ENCODE measurements at places on chromosomes 7 and 10.
A peak's percentile ranks its signal among the peaks of the same experiment; 100 is the strongest.

DNA sequence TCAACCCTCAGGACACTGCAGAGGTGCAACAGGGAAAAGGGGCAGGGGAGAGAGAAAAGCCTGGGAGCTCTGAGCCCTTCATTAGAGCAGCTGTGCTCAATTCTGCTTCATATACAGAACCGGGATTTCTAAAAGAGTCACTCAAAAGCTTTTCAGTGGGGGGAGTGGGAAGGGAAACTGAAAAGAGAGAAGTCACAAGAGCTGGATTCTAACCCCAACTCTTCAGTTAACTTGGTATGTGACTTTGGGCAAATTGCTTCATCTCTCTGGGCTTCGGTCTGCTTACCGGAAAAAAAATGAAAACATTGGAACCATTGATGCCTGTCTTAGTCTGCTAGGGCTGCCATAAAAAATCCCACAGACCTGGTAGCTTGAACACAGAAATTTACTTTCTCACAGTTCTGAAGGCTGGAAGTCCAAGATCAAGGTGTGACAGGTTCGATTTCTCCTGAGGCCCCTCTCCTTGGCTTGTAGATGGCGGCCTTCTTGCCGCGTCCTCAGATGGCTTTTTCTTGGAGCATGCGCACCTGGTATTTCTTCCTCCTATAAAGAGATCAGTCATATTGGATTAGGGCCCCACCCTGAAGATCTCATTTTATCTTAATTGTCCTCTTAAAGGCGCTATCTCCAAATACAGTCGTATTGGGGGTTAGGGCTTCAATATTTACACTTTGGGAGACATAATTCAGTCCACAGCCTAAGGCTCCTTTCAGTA, 118.3 kb upstream of the KMT2E start:
- DNase-seq, result no peak

- DNase-seq, result no peak
Measured at GRCh38 chr10:124125305-124126116, 32.1 kb upstream of the CHST15 start.

- DNase-seq, result no peak
Measured at GRCh38 chr7:179209-179681, 13.1 kb upstream of the FAM20C start.

GRCh38 chr7:157269341-157270059, 67.3 kb upstream of the DNAJB6 start:
- DNase-seq, result no peak

GRCh38 chr7:128022631-128023532, 8.4 kb downstream of the LRRC4 start:
- no peak for DNase-seq

GRCh38 chr10:12617191-12618175, 268.1 kb downstream of the CAMK1D start:
- DNase-seq, result no peak

GRCh38 chr7:131338173-131338572, 10.5 kb downstream of the MKLN1 start:
- DNase-seq, result no peak

DNA sequence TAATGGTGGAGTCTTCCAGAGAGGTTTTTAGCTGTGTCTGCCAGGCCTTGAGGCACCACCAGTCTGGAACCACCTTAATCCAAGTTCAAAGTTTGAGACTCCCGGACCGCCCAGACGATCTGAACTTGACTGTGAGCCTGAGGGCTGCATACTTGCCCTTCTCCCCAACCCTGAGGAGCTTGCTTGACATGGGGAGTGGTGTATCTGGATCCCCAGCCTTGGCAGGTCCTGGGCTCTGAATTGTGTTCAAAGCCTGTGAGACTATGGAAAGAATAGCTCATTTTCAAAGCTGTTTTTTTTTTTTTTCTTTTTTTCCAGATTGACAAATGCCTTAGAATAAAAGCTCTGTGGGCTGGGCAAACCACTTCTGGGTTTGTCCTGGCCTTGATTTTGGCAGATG, 22.3 kb upstream of the CAMK1D start:
- DNase-seq, result no peak

DNA sequence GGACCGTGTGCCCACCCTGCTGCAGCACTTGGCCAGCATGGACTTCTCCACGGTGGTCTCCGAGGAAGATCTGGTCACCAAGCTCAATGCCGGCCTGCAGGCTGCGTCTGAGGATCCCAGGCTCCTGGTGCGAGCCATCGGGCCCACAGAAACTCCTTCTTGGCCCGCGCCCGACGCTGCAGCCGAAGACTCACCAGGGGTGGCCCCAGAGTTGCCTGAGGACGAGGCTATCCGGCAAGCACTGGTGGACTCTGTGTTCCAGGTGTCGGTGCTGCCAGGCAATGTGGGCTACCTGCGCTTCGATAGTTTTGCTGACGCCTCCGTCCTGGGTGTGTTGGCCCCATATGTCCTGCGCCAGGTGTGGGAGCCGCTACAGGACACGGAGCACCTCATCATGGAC, 1.4 kb downstream of the RBP3 start:
- DNase-seq, result no peak

DNA sequence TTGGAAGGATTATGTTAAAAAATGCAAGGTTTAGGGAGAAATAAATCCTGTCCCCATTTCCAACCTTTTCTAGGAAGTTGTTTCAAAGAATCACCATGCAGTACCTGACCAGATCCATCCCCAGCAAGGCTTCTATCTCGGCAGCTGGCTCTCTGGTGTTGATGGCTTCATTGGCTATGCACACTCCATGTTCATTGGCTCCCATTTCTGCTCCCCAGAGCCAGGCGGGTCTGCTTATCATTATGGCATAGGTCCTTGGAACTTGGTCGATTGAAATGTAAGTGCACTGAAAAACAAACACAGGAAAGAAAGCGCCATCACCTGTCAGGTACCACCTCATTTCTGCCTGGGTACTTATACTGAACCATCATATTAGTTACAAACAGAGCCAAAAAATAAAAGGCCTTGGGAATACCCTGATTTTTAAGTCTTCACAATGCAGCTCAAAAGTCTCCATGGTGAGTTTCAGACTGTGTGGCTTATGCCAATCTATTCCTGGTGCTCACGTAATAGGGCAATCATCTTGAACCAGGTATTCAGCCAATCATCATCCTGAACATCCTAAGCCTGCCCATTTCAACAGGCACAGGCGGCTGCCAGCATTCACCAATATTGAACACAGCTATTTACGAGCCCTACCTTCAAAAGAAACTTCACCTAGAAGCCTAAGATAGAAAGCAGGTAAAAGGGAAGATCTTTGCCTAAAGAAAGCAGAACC, 34.4 kb downstream of the SCRN1 start:
- DNase-seq, result no peak

GRCh38 chr7:35993113-35993512, 159.9 kb upstream of the EEPD1 start:
- no peak for DNase-seq

- DNase-seq, result no peak
Measured at GRCh38 chr7:127411176-127411575, 18.7 kb upstream of the ZNF800 start.

DNA sequence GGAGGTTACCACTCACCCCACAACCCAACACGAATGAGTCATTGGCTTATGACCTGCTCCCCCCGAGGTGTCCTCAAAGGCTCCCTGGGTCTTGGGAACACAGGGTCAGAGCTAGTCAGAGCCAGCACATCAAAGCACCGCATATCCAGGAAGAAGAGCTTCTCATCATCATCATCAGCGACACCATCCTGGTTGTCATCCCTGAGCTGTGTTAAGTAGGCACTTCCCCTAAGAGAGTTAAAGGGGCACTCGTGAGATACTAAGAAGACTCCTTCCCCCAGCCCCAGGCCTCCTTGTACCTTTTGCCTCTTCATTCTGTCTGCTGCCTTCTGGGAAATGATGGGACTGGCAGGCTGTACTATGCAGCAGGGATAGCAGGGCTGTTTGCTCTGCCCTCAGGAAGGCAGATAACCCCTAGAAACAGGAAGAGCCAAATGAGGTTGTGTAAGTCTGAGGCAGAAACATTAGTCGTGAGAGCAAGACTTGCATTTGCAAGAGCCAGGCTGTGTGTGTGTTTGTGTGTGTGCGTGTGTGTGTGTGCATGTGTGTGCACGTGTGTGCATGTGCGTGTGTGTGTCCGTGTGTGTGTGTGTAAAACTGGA, 11.1 kb upstream of the CPA1 start:
- no peak for DNase-seq

DNA sequence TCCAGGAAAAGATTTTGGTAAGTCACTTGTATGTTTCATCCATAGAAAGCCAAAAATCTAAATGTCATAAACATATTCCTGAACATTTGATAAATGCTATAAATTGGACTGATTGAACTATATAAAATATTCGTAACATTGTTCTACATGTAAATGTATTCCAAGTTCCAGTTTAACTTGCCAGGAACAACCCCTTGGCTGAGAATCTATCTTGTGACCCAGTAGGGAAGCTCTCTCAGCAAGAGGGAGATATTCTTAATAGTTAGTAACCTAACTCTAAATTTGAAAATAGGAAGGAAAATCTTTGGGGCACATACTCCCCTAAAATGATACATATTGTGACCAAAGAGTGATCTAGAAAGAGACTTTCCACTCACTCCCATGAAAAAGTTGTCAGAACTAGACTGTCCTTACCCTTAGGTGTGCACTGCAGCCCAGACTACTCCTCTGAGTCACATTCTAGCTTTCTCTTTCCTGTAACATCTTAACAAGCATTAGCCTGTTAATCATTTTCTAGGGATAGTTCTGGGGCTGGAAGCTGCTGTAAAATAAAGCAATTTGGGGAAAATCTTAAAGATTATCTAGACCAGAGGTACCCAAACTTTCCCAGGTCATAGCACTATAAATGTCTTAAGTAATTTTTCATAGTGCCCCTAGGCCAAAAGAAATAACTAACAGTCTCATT, 73.7 kb upstream of the SKAP2 start:
- no peak for DNase-seq

GRCh38 chr10:82267465-82267864, 392.5 kb downstream of the NRG3 start:
- DNase-seq, result no peak

- DNase-seq, result no peak
Measured at GRCh38 chr7:10708447-10708846, 265.2 kb upstream of the PHF14 start.

DNA sequence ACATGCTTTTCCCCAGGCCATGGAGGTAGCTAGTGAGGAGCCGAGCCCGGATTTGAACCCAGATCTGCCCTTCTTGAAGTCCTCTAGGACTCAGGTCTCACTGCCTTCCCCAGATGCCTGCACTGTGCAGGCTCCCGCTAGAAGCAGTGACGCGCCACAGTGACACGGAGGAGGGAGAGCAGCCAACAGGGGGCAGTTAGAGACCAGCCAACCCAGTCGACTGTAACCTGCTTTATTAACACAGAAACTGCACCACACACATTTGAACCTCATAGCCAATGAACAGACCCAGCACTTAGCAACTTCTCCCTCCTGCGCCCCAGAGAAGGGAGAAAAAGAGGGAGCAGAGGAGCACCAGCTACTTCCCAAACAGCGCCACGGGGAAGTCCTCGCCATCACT, 27.4 kb downstream of the PILRA start:
- DNase-seq, result no peak

GRCh38 chr7:151505433-151505832, 14.3 kb downstream of the RHEB start:
- DNase-seq, result no peak

DNA sequence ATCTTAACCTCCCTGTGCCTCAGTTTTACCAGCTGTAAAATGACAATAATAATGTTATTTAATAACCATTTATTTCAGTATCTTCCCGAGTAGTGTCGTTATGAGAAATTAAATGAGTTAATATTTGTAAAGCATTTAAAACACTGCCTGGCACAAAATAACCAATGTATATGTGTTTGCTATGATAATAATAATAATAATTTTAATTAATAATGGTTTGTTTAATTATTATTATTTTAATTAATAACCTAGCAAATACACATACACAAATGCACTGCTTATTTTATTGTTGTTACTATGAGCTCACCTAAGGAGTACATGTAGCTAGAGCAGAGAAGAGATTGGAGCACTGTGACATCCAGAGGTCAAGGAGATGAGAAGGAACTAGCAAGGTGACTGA, 18.2 kb upstream of the GPNMB start:
- no peak for DNase-seq

- DNase-seq, result peak; percentile 48
Measured at GRCh38 chr10:5666008-5666840, at the start of gene ASB13. ASB13 (minus strand) TSS chr10:5666595; CDS start chr10:5666551, 44 bp downstream.

GRCh38 chr7:130380861-130381455, 664 bp downstream of the CPA1 start:
- DNase-seq, result no peak

DNA sequence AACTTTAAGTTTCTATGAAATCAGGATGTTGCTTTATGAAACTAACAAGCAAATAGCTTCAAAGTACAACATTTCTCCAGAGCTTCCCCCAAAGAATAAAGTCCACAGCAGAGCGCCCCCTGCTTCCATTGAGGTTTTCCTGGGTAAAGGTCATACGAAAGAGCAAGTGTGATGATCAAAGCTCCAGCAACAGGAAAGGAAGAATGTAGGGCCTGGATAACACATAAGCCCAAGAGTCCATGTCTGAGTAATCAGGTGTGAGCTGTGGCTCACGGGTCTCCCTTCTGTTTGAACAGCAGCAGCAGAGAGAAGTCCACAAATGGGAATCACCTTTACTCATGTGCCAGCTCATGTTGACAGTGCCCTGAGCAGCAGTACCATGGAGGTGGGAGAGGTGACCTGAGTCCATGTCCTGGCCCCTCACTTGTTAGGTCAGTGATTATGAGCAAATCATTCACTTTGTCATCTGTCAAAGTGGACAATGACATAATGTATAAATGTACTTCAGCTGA, 50.5 kb downstream of the MRPL32 start:
- DNase-seq, result no peak

DNA sequence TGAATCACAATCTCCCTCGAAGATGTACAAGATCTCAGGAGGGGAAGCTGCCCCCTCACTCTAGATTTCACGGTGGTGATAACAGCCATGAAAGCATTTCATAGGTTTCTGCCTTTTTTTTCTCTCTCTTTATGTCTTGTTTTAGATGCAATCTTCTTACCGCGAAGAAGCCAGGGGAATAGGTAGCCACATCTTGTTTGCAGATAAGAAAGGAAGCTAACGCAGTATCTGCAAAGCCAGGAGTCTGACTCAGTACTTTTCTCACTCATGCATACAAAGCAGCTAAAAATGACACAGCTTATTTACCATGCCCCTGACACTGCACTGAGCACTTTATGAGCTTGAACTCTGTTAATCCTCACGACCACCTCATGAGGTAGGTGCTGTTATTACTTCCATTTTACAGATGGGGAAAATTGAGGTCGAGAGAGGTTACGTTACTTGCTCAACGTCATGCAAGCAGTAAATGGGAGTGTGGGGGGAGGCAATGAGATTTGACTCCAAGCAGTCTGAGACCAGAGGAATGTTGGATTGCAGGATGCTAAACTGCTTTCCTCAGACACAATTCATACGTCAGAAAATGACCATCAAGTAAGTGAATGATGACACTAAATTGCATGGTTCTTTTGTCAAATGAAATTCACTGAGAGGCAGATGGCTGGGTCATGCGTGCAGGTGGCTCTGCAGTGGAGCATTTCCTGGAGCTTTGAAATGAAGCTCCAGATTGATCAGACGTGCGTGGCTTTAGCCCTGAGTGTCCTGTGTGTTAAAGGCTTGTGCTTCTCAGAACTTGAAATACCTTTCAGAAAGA, 3.3 kb downstream of the MAP3K8 start:
- DNase-seq, result no peak

GRCh38 chr10:19840776-19841175, 24.5 kb downstream of the PLXDC2 start:
- no peak for DNase-seq

- DNase-seq, result no peak
Measured at GRCh38 chr7:101377189-101377736, 14.6 kb downstream of the COL26A1 start.

- no peak for DNase-seq
Measured at GRCh38 chr7:39666562-39666961, 43.2 kb downstream of the RALA start.

GRCh38 chr7:105279688-105280007, 109.1 kb downstream of the SRPK2 start:
- DNase-seq, result no peak
